ENCODE measurements at places on chromosomes 1 and 21.

- DNase-seq: no peak
Observed at GRCh38 chr1:204685236-204686006, at the start of gene LRRN2. LRRN2 (minus strand) TSS chr1:204685738; CDS start chr1:204619992, 65,746 bp downstream.

GRCh38 chr1:160797271-160797709 is 1.3 kb downstream of the LY9 start:
- no peak for DNase-seq

DNA sequence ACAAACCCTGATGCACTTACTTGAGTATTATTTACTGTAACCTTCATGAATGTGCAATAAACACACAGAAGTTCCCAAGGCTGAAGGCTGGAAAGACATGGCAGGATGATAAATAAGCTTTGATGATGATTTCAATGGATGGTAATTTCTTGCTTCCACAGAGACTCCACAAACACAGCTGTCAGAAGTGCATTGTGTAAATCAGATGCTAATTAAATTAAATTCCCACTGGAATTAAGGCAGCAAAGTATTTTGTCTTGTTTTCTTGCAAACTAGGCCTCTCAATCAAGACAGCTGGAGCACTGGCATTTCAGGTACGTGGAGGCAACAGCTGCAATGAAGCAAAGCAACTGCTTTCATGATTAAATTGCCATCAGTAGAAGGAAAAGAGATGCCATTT is 24.1 kb downstream of the FAM177B start:
- peak; percentile 75 for DNase-seq

GRCh38 chr1:109514846-109515245 is 5.3 kb upstream of the AMIGO1 start:
- no peak for DNase-seq

DNA sequence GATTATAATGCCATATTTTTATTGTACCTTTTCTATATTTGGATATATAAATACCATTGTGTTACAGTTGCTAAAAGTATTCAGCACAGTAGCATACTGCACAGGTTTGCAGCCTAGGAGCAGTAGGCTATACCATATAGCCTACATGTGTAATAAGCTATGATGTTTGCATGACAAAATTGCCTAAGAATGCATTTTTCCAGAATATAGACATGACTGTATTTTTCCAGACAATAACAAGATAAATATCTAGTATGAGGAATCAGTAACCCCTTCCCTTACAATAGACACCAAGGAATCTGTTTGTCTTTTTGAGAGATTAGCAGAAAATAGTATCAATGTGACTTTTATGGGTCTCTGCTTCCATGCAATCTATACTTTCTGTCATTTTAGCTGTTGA is 228.6 kb downstream of the GRIK1 start:
- no peak for DNase-seq

DNA sequence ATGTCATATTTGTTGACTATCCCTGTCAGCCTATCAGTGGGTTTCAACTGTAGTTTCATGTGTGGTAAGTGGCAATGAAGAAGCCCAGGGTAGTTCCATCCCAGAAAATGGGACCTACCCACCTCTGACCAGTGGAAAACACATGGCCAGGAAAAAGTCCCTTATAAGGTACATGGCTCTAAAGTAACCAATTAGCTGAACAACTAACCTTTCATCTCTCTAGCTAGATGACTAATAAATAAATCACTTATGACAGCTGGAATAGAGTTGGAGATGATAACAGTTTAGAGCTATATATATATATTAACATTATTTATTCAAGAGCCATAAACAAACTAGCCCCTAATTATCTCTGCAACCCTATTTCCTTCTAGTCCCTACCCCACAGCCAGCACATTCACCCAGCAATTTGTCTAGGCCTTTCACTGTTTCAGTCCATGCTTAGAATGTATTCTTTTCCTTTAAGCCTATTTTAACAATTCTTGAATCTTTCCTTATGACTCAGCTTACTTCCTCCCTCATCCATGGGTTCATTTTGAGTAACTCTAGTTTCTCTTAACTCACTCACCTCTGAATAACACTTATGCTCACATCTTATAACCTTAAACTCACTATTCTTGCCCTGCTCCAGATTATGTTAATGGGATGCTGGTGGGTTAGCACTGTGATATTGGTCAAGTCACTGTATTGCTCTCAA is 83.7 kb downstream of the TNFSF18 start:
- DNase-seq: no peak

- DNase-seq: no peak
Observed at GRCh38 chr1:69535490-69535889, 32.2 kb upstream of the LRRC7 start.

DNA sequence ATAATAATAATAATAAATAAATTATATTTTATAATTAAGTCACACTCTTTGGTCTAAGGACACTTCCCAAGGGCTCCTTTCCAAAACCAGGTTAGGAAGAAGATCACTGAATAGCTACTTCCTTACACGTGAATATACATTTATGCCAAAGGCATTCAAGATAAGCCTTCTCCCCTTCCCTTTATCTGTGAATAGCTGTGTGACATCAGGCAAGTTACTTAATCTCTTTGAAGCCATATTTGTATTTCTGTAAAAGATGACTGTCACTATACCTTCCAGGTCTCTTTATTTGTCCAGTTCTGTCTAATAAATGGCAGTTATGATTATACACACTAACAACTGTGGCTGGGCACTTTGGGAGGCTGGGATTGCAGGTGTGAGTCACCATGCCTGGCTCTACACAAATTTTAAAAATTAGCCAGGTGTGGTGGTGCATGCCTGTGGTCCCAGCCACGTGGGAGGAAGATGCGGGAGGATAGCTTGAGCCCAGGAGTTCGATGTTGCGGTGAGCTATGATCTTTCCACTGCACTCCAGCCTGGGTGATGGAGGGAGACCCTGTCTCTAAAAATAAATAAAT is 5.5 kb upstream of the RNF11 start:
- no peak for DNase-seq

GRCh38 chr1:56627636-56628039 is 17.5 kb upstream of the PRKAA2 start:
- DNase-seq: no peak

- DNase-seq: no peak
Observed at GRCh38 chr1:50735443-50735842, 224.6 kb downstream of the FAF1 start.

GRCh38 chr21:38751379-38752050 is 54.2 kb upstream of the ETS2 start:
- no peak for DNase-seq

DNA sequence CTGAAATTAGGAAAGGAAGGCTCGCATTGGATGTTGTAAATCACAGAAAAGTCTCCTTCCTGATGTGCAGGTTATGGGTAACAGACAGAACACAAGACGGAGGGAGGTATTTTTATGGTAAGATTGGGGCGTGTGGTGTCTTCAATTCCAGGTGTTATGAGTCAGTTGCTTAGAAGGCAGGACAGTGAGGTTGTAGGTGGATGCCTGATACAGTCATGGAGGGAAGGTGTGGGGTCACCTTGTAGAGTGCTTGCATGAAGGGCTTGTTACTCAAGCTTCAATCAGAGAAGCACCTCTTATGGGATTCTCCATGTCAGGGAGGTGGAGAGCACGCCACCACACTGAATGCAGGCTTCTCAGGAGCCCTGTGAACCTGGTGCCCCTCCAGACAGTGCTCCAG is 63.1 kb downstream of the C1orf21 start:
- DNase-seq: no peak

- DNase-seq: no peak
Observed at GRCh38 chr1:57017717-57018116, 51.9 kb upstream of the C8B start.

DNA sequence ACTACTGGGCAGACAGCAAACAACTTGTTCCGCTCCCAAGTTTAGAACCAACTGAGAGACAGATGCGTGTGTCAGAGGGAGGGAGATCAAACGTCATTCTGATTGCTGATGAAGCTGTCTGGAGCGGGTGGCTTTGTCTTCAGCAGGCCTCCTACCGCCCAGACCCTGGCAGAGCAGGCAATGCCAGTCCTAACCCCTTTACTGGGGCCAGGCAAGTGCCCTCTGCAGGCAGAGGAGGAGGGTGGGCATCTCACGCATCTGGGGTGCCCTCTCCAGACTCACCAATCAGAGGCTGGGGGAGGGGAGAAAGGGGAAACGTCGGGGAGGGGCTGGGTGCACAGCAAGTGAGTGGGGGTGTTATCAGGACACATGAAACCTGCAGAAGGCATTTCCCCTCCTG is 126.6 kb downstream of the ACTL8 start:
- no peak for DNase-seq

GRCh38 chr1:110004583-110004982 is 20.0 kb downstream of the AHCYL1 start:
- DNase-seq: no peak

DNA sequence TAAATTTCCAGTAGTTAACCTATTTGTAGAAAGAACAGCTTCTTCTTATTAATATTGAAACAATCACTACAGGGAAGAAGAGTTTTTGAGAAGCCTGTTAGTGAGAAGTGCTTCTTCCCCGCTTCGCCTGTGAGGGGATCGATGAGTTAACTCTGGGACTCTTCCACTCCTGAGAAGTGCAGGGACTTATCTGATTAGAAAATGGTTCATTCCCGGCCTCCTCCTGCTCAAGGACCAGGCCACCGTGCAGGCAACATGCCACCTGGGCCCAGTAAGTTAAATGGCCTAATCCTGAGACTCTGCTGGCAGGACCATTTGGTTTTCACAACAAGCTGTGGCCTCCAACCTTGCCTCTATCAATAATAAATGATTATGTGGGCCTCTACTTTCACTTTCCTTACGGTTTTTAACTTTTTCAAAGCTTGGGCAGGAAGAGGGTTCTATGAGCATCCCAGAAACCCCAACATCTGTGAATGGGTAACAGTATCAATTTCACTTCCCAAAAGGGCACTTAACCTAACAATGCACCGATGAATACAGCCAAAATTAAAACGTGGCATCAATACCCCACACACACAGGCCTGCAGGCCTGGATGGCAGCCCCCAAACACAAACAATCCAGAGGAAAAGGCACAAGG is 33.1 kb downstream of the SIPA1L2 start:
- no peak for DNase-seq

GRCh38 chr1:8075511-8076051 is 49.5 kb upstream of the ERRFI1 start:
- DNase-seq: no peak

DNA sequence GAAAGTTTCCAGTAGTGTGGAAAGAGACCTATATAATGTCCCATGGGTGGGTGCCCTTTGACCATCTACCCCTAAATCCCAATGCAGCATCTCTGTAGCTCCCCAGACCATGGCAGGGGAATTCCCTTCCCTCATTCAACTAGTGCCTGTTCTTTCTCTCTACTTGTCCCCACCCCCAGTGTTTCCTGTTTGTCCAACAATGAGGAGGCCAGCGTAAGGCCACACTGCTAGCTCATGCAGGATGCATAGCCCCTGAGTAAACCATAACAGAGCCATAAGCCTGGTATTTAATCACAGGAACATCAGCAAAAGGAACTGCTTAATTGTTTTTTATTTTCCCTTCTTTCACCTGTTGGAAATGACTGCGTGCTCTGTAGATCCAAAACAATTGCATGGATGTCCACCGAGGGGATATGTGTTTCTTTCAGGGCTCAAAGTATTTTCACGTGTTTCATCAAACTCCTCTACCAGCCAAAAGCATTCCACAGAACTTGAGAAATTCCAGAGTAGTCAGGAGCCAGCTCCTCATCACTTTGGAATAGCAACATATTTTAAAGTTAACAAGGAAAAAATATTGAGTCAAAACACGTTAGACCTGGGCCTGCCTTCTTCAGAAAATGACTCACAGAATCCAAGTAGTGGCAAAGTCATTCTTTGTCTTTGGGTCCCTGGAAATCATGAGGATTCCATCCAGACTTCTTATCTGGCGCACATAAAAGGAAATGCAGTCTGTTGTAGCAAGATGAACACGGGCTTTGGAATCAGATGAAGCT is 162.5 kb upstream of the SGIP1 start:
- DNase-seq: no peak

- no peak for DNase-seq
Observed at GRCh38 chr1:184437291-184437690, 50.5 kb downstream of the C1orf21 start.

- DNase-seq: no peak
Observed at GRCh38 chr1:161966067-161966466, 57.6 kb downstream of the OLFML2B start.

DNA sequence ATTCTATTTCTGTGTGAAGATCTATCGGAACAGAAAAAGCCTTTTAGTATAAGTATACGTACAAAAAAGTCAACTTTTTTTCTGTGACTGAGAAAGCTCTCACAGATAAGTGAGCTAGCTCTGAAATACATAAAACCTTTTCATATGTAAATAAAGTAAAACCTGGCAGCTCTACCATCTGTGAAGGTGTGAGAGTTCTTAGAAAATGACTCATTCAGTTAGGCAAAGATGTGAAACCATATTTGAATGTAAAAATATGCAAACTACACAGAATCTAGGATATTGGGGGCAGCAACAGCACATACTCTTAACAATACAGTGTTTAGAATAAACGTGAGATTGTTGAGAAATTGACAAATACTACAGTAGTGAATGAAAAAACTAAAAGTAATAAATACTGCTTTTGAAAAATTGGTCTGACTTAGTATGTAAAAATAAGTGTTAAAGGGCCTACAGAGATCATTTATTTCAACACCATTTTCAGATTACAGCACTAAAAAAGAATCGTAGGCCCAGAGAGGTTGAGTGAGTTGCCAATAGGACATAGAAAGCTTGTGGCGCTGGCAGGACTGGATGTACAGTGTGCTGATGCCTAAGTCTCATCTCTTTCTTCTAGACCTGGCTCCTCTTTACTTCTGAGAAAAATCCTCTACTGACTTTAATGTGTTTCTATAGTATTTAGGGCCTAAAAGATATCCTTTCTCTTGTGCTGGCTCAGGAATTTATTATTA is 19.8 kb downstream of the ATP6V1G3 start:
- DNase-seq: no peak

DNA sequence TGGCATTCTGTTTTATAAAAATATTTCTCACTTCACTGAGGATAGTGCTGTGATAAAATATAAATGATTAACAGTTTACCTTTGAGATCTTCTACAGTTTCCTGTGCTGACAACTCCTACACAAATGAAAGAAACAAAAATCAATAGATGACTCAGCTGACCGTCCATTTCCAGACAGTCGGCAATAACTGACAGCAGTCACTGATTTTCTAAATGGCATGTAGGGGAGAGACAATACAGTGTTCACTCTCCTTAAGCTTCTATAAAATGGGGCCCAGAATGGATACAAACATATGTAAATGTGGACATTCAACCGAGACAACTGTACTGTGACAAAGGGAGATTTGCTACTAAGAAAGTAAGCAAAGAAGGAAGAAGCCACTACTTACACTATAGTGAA is 34.3 kb downstream of the PCNX2 start:
- no peak for DNase-seq

DNA sequence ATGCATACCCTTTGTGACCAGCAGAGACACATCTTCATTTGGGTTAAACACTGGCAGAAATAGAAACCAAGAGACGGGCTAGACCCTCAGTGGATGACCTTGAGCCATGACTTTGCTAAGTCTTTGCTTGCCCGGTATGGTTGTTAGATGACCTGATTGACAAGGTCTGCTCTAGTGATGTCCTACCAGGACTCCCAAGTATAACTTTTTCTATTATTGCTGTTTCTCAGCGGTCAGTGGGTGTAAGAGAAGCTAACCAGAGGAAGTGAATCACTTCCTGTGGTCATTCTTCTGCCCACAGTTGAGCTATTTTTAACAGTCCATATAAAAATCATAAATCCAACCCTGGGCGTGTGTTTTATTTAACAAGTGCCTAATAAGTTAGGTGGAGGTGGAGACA is 126.2 kb upstream of the ETS2 start:
- no peak for DNase-seq

GRCh38 chr1:195748969-195749368 is 859.3 kb downstream of the KCNT2 start:
- DNase-seq: no peak

GRCh38 chr1:172292840-172293239 is 127.6 kb upstream of the C1orf105 start:
- DNase-seq: no peak
